ENCODE measurements at places on chromosomes 7 and 10.

DNA sequence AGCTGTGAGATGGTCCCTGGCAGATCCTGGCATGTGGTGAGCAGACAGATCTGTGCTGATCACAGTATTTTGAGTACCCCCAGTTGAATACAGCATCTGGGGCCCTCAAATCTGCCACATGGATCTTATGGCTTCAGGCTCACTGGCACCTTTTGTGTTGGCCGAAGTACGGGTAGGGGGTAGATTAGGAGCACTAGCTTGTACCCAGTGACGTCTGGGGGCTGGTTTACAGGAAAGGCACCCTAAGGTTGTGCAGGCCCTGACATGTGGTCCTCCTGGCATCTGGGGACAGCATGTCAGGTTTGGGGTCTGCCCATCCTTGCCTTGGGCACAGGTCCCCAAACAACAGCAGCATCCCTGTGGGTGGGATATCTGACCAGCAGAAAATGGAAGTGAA lies 53.2 kb downstream of the SYPL1 start:
- DNase-seq, result no peak

DNA sequence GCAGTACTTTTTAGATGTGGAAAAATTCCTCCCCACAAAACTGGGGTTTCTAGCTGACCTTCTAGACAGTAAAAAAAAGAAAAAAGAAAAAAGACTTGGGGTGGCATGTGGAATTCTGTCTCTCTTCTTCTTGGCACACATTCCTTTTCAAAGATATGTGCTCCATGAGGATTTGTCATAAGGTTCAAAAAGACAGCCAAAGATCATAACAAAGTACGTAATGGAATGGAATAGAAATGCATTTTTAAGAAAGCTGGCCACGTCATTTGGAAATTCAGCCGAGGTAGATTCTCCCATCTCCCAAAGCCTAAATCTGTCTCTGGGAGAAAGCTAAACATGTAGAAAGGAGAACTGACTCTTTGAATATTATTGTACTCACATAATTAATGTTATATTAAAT lies 381.3 kb upstream of the NFE2L3 start:
- no peak for DNase-seq

DNA sequence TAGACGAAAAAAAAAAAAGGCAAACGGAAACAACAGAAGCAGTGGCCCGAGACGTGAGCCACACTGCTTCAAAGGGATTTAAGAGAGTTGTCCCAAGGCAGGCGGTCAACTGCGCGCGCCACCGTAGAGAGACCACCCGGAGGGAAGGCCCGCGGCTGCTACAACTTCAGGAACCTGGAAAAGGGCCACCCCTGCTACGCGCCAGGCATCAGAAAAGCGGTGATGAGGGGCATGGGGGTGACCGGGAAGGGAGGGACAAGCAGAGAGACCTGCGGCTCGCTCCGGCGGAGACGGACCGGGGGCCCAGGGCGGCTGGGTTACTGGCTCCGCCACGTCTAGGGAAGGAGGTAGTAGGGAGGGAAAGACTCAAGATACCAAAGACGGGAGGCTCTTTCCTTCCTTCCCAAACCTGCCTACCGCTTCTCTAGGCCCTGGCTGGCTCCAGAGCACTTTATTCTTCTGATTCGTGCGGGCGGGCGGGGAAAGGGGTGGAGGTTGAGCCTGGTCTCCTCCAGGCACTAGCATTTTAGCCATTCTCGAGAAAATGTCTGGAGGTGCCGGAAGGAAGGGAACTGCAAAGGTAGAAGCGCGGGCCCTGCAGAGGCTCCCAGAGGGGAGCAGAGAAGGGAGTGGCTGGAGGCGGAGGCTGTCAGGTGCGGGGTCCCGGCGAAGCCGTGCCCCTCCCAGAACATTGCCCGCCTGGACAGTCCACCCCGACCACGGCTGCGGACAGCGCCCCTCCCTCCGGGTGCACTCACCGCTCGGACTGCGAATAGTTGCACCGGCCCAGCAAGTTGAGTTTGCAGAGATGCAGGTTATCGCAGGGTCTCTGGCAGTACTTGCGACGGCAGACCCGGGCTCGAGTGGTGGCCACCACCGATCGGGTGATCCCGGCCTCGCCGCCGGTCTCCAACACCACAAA lies 993 bp downstream of the ZC3HAV1 start:
- peak; percentile 55 for DNase-seq

DNA sequence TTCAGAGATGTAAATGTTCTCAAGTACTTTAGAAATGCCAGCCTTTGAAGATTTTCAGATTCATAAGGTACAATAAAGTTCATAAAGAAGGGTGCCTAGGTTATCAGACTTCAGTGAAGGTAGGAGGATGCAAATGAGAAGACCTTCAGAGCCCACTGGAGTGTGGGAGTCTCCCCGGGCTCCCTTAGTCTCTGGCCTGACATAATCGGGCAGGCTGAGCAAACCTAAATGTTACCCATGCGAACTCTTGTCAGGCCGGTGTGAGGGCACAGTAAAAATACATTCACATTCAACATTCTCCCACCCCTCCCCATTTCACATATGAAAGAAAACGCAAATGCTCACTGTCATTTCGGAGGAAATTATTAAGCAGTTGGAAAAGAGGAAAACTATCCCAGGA lies 102.6 kb upstream of the FEZF1 start:
- DNase-seq, result no peak

DNA sequence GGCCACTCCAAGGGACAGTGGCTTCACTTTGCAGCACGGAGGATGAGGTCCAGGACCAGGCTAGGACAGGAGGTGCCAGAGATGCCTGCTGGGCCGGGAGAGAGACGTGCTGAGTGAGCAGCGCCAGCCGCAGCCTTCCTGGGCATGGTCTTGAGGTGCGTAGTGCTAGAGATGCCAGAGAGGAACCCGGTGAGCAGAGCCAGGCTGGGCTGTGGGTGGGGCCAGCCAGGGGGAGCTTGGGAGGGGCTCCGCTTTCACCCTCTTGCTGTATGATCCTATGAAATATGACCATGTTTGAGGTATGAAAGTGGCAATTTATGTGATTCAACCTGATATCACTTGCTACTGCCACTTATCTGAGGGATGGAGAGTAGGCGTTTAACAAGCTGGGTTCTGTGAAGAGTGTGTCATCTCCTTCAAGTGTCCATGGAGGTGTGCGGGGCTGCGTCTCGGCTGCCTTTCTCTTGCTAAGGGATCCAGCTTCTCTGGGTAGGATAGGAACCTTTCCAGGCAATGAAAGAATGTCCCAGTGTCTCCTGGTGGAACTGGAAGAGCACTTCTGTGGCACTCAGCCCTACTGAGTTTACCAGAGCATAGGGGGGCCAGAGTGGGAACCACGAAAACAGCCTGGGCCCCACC lies 518.4 kb upstream of the FOXK1 start:
- DNase-seq, result no peak

GRCh38 chr10:49382826-49383225 lies 13.1 kb downstream of the DRGX start:
- no peak for DNase-seq
